ENCODE measurements at places on chromosomes 6 and 20.

DNA sequence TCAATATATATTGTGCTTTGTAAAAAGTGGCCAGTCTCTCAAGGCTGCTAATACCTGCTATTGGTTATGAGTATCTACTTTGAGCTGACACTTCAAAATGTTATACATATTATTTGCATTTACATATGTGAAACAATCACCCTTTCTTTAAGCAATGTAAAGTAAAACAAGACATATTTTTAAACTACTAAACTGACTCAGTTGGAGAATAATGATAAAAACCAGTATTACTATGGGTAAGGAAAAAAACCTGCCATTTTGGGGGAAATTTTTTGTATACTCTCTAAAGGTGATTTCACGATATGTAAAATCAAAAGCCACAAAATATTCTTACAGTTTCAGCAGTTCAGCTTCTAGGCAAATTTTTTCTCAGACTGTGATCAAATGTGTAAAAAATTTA is 232.3 kb downstream of the PRL start:
- no peak for DNase-seq

DNA sequence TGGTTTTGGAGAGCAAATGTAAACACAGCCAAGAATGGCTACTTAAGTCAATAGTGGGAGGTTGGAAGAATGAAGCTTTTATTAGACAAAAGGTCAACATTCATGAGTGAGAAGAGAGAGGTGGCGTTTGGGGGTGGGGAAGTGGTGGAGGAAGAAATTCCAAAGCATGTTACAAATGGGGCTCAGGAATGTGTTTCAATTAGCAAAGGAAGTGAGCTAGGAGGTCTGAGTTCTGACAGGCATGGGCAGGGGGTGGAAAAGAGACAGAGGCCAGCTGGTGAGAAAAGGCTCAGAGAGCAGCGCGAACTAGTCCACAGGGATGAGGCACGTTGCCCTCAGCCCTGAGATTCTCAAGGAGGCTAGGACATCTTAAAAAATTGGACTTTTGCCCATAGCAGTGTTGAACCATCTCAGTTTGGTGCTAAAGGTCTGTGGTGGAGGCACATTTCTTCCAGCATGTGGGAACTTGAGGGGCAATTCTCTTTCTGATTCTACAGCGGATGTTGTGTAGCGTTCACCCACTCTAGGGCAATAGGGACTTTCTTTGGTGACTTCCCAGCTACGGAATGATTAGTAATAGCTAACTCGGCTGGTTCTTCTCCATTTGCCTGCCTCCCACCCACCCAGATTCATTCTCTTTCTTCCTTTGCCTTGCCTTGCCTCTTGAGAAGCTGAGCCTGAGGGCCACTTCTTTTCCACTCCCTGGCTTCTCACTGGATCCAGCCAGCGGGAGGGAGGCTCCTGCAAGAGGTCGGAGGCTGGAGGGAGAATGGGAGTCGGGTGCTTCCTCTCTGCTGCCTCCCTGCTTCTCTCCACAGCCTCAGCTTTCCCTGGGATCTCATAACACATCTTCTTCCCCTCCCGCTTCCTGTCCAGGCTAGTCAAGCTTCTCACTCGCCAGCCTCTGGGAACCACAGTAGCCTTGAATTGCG is 45.1 kb upstream of the NEDD9 start:
- DNase-seq, result peak; percentile 73

GRCh38 chr6:17884498-17885478 is 102.6 kb downstream of the KIF13A start:
- DNase-seq, result no peak

DNA sequence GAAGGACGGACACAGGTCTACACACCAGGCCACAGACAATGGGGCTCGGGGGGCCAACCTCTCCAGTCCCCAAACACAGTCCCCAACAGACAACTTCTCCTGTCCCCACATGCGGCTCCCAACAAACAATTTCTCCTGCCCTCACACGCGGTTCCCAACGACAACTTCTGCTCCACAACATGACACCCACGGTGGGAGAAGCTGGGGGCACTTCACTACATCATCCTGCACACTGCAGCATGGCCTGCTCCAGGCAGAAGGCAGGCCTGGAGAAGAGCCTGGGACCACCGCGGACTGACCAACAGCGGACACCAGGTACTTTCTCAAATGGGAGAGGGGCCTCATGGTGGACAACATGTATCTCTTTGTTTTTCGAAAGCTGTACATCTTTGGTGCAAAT is 6.7 kb downstream of the TAF4 start:
- no peak for DNase-seq

DNA sequence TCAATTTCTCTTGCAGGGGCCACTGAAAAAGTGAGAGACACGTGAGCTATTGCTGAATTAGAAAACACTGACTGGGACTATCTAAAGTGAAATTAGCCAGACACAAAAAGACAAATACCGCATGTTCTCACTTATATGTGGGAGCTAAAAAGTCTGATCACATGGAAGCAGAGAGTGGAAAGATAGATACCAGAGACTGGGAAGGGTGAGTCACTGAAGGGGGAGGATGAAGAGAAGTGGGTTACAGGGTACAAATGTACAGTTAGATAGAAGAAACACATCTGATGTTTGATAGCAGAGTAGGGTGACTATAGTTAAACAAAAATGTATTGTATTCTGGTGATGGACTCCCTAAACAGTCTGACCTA is 13.4 kb downstream of the CST3 start:
- DNase-seq, result no peak

DNA sequence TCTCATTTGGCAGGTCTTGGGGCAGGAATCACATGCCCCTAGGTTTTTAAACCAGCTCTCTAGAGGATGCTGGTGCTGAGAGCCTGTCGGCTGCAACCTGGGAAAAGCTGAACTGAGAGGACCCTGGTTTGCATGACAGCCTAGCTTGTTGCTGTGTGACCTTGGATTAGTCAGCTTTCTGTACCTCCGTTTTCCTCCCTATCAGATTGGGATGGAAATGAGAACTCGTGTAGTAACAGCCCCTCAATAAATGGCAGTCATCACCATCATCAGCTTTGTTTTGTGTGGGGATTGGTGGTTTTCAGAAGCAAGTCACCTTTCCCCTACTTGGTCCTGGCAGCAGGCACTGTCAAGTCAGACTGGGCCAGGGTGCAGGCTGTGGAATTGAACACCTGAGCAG is 75.2 kb upstream of the MYL9 start:
- no peak for DNase-seq

GRCh38 chr6:40937491-40937890 is 101.5 kb downstream of the UNC5CL start:
- no peak for DNase-seq

DNA sequence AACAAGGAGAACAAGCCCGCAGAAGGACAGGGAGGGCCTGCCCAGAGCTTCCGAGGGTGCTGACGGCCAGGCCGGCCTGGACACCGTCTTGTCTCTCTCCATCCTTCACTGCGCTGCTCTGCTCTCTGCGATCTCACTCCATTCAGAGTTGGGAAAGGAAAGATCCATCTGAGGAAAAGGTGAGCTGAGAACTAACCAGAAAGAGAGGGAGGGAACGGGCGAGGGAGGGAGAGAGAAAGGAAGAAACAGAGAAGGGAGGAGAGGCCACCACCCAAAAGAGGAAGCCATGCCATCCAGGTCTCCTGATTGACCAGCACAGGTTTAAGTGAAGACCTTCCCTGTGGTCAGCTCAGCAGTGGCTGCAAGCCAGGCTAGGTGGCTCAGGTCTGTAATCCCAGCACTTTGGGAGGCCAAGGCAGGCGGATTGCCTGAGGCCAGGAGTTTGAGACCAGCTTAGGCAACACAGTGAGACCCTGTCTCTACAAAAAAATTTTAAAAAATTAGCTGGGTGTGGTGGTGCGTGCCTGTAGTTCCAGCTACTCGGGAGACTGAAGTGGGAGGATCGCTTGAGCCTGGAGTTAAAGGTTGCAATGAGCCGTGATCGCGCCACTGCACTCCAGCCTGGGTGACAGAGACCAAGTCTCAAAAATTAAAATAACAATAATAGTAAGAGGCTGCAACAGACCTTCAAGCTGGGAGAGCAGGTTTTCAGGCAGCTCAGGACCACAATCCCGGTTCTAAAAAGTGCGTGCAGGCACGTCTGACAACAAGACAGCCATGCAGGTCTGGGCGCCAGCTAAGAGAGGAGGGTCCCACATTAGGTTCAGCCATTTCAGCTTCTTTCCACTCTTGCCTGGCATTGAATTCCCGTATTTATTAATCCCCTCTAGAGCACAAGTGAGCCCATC is 34.2 kb upstream of the DLGAP4 start:
- DNase-seq, result no peak

- no peak for DNase-seq
Observed at GRCh38 chr20:3896302-3896701, 7.1 kb downstream of the PANK2 start.

DNA sequence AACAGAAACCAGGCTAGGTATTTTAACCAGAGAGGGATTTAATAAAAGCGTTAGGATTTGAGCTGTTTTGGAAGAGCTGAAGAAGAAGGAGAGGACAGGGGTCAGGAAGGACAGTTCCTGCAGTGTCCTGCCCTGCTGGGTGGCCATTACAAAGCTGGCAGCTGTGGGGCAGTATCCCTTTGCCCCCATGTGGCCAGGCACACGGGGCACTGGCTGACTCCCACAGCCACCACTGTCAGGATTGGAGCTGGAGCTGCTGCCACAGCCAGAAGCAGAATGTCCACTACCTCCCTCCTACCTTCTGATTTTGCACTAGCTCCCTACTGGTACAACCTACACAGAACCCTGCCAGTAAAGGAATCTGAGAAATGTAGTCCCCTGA is 46.5 kb downstream of the SLC22A3 start:
- DNase-seq, result no peak

- peak; percentile 97 for DNase-seq
Observed at GRCh38 chr6:77456531-77457248, 6.6 kb downstream of the HTR1B start.

GRCh38 chr20:3244613-3245012 is 5.6 kb upstream of the SLC4A11 start:
- DNase-seq, result no peak

DNA sequence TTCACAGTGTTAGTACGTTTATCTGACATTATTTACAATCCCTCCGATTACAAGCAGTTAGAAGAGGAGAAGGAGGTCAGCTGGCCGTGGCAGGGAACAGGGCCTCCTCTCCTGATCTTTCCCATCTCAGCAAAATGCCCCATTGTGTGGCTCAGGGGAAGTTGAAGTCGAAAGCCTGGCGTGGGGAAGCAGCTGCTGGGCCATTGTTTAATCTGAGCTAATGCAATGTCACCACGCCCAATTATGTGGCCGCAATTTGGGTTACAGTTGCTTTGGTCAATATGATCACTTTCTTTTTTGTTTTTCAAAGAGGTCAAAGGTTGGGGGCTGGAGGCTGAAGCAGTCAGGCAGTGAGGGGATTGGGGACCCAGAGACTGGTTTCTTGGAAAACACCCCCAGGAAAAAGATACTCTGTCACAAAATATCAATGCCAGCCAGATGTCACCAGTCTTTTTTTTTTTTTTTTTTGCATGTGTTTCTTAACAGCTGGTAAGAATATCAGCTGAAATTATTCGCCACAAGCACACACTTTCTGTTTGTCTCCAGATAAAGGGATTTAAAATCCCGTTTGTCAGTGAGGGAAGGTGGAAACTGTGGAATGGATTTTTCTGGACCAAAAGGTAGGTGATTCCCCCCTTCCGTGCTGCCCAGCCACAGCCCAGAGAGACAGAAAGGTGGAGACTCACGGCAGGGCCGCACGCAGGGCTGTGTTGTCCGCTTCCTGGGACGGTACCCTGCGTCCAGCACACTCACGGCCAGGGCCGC is 24.6 kb downstream of the DLL1 start:
- DNase-seq, result no peak

GRCh38 chr20:24676978-24677370 is 207.5 kb downstream of the SYNDIG1 start:
- DNase-seq, result no peak

DNA sequence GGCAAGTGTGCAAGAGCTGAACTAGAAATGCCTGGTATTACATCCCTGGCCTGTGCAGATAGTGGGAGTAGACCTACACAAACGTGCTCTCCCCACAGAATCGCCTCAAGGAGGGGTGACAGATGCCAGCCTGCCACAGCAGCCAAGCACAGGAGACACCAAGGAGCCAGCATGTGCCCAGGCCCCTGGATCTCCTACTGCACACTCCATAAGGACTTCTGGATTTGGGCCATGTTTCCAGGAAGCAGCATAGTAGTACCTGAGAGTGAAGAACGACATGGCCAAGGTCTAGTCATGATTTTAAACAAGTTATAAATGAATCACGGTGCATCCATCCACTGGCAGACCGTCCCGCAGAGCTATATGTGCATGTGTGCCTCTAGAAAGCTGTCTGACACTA is 232.2 kb downstream of the SYNDIG1 start:
- DNase-seq, result no peak

DNA sequence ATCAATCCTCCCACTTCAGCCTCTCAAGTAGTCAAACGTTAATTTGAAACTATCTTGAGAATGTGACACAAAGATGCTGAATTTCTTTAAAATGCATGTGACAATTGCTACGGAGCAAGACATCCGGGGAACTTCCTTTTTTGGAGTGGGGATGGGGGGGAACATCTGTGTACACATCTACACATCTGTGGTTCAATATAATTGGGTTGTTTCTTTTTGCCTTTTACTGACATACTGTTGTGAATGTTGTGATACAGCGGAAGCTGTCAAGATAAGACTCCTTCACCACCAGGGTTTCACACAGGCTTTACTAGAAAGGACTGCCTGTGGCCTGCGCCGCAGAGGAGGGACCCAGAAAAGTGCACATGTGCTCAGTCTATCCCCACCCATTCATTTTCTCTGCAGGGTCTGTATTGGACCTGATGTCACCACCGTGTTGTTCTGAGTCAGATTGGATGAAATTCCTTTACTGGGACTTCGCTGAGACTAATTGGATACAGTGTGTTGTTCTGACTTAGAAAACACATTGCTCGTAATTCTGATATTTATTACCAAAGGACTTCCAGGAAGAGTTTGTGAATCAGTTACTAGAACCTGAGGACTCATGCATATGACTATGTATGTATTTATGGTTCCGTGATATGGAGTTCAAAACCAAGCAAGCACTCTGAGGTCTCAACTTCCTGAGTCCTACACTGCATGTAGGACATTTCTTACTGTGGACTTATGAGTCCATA is 98.7 kb upstream of the SGK1 start:
- DNase-seq, result peak; percentile 64

DNA sequence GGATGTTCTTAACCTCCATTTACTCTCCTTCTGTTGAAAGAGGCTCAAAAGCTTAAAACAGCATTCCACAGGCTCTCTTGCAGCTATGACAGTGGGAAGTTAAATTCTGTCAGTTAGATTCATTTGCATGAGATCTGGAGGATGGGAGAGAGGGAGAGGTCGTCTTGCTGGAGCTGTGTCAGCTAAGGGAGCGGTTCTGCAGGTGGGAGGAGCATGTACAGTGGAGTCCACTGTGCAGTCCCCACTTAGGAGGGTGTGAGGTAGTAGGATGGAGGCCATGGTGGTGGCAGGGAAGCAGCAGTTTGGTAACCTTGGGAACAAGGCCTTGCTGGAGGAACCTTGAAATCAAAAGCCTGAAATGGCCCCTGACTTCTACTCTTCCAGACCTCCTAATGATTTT is 12.0 kb upstream of the B4GALT5 start:
- no peak for DNase-seq

DNA sequence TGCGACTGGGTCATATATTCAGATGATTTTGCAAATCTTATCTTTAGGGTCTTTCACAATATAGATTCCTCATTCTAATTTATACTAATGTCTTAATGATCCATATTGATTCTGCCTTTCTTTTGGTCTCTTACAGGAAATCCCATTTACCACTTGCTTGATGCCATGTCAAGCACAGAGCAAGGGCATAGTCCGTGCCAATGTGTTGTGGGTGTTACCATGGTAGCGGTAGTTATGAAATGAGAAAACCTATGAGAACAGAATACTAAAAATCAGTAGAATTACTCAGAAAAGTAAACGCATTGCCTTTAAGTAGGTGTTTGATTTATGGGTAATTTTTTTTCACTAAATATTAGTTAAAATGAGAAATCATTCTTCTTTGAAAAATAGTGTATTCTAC is 153.9 kb upstream of the RAB32 start:
- no peak for DNase-seq
